Right ventricle myocardium inferior (tissue), 1 donor: ENCODE measurements at places on chromosomes 1 and 21.

- DNase-seq, result no peak
Measured at GRCh38 chr1:228753786-228754360, 18.6 kb downstream of the RHOU start.

GRCh38 chr1:246381452-246381851, 125.6 kb downstream of the SMYD3 start:
- no peak for DNase-seq

GRCh38 chr1:189616893-189617292, 860.8 kb downstream of the BRINP3 start:
- no peak for DNase-seq

DNA sequence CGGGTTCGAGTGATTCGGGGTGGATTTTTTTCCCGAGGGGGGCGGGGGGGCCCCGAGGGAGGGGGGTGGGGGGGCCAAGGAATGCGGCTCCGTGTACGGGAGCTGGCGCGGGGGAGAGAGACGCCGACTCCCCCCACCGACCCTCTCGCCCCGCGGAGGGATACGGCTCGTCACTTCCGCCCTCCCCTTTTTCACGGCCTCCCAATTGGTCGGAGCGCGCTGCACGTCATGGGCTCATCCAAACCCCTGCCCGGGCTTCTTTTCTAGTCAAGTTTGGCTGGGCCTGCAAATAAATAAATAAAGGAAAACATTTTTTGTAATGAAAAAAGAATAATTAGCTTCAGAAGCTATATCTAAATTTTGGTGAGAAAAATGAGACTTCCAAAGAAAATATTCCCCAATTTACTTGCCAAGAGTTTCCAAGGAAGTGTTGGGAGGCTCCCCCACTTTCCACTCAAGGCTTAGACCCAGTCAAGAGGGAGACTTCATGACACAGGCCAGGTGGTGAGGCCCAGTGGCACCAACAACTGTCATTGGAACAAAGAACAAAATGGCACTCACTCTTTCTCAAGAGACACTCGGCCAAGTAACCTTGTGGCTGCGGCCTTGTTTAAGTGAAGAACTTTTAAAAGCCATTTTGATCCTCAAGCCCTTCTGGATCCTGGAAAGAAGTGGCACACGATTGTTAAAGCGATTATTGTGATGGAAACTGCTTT, at the start of gene POGZ:
POGZ (minus strand) TSS at position 164 of the 716 bp plus-strand sequence. CDS start 17,290 bp downstream, outside the sequence.
- DNase-seq, result peak; percentile 98

GRCh38 chr1:160963521-160963920, 8.9 kb upstream of the ITLN2 start:
- no peak for DNase-seq

- no peak for DNase-seq
Measured at GRCh38 chr1:44036409-44037139, 5.3 kb upstream of the SLC6A9 start.

DNA sequence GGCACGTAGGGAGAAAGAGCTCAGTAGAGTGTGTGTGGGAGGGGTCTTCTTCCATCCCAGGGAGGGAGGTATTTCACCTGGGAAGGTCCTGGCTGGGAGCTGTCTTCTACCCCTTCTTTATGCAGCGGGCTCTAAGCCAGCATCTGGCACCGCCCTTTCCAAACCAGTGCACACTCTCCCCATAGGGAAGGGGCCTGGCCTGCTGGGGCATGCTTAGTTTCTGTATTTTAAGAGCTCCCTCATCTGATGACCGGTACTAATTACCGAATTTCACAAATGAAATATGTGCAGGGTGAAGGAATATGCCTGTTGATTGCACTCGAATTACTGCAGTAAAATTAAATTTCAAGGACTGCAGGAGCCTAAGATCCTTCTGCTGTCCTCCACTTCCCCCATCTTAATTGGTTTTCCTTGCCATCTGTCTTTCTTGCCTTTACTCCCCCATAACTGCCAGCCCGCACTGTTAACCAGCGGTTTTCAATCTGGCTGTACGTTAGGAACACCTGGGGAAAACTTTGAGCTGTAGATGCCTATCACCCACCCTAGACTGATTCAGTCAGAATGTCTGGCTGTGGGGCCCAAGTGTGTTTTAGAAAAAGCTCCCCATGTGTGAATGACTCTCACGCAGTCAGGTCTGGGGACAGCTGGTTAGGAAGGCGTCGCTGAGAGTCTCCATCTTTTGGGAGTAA, 20.1 kb downstream of the GALNT2 start:
- no peak for DNase-seq

DNA sequence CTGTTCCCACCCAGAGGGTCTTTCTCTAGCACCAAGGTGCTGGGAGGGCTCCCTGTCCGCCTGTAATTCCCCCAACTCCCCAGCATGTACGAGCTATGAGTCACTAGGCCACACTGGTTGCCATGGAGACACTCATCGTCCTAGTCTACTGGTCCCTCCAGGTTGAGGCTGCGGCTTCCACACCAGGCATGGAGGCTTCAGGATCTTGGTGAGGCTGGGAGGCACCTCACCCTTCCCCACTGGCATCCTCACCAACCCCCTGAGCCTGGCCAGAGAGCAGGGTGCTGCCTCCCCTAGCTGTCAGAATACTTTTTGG, 75.6 kb upstream of the KAZN start:
- no peak for DNase-seq

DNA sequence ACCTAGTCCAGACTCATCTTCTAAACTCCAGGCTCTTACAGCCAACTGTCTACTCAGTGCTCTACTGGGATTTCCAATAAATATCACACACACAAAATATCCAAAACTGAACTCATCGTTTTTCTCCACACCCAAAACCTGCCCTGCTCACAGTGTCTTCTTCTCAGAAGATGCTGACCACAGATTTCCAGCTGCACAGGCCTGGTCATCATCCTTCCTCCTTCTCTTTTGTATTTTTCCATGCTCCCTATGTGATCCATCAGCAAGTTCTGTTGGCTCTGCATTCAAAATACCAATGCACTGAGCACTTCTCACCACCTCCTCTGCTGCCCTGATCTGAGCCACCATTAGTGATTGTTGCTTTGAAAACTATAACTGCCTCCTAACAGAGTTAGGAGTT, 159.5 kb upstream of the KAZN start:
- no peak for DNase-seq

DNA sequence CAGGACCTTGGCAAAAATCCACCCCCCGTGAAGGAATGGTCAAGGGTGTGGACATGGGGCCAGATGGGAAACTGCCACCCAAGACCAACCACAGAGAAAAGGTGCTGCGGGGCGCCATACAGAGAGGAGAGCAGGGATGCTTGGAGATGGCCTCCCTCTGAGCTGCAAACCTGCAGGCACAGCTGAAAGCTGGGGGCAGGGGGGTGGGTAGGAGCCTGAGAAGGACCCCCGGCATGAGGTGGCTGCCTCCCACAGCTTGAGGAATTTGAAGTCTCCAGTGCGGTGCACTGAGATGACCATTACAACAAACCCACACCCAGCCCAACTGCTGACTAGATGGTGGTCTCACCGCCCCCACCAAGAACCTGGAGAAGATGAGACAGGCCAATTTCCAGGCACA, 84.8 kb downstream of the WDR4 start:
- no peak for DNase-seq

- DNase-seq, result no peak
Measured at GRCh38 chr1:203663294-203663693, 36.7 kb downstream of the ATP2B4 start.

DNA sequence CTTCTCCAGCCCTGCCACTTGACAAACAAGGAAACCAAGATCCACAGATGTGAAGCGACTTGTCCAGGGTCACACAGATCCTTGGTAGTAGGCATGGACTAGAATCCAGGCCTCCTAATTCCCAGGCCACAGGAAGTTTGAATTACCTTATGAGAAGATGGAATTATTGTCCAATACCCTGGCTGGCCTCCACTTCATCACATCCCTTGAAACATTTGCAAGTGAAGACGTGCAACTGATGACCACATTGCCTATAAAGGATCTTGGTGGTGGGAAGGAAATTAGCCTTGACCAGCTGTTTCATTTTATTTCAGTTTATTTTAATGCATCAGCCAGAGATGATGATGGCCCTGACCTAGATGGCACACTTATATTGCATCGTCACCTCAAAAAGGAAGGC, 165.8 kb upstream of the CAMK1G start:
- no peak for DNase-seq

DNA sequence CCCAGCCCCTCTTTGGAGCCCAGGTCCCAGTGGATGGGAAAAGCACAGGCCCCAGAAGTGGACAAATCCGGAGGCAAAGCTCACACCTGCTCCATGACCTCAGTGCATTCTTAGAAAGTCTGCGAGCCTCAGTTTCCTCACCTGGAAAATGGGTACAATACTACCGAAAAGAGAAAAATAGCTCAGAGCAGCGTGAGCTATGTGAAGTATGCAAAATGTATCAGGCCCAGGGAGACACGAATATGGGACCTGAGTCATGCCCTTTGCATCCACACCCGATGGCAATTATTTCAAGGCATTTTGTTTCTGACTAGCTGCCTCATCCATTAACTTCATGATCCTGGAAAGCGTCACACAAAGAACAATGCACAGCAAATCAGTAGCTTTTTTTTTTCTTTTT, 9.2 kb downstream of the ALDH4A1 start:
- no peak for DNase-seq

DNA sequence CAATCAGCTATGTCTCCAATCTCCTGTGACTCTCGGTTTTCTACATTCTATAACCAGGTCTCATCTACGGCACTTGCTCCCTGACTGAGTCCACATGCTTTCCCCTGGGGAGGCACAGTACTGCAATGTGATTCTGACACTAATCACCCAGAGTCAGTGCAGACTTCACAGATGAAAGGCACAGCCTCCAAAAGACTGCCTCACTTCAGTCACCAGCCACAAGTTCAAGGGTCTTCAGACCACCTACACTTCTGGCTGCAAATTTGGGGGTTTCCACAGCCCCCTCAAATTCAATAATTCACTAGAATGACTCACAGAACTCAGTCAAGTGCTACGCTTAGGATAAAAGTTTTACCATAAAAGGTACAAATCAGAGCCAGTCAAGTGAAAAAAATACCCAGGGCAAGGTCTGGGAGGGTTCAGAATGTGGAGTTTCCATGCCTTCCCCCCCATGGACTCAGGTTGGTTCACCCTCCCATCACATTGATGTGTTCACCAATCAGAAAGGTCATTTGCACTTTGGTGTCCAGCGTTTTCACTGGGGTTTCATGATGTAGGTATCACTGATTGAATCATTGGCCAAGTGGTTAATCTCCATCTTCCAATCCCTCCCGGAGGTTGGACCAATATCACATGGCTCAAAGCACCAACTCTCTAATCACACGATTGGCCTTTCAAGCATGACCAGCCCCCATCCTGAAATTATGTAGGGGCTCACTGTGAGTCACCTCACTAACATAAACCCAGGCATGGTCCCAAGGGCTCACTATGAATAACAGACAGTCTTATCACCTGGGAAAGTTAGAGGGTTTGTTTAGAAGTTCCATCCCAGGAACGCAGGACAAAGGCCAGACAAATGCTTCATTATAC, 182.9 kb upstream of the CAMK1G start:
- DNase-seq, result no peak

DNA sequence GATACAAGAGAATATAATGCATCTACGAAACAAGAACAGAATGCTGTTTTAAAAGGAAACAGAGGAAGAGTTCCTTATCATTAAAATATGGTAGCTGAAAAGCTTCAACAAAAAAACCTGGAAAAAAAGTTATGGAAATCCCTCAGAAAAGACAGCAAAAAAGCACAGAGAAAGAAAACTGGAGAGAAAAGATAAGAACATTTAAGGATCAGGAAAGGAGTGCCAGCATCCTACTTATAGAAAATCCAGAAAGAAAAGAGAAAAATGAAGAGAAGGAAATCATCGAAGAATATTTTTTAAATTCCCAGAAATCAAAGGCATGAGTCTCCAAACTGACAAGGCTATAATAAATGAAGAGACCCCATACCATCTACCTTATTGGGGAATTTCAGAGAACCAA, 29.8 kb downstream of the SUSD4 start:
- no peak for DNase-seq

DNA sequence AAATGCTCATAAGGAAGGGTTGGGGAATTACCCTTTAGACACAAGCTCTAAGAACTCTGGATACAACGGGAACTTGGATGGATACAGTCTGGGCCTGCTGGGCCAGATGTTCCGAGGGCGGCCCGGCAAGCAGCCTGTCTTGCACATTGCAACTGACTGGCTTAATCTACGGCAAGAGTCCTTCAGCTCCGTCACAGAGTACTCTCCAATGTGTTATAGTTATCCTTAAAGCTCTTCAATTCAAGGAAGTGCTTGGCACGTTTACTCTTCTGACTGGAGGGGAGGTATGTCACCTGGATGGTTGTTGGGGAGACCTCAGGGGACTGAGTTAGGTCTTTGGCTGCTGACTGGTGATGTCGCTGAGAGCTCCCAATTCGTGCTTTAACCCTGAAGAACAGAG, 1.1 kb upstream of the CFAP141 start:
- no peak for DNase-seq

GRCh38 chr1:112840631-112841624, 115.1 kb downstream of the SLC16A1 start:
- DNase-seq, result no peak

GRCh38 chr1:41742219-41742618, 176.5 kb downstream of the HIVEP3 start:
- DNase-seq, result no peak

DNA sequence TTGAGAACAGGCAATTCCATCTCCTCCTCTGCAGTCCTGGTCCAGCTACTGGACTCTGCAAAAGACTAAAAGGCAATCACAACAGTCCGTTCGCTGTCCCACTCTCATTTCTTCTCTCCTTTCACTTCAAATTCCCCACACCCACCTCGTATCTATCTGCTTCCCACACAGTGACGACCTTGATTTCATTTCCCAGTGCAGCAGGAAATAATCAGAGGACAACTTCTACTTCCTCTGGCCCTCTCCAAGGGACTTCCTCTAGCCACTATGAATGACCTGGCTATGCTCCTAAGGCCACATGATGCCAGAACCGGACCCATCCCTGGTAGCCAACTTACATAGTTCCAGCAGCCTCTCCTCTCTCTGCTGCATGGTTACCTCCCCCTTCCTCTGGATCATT, 8.0 kb downstream of the NOL9 start:
- DNase-seq, result no peak

- DNase-seq, result no peak
Measured at GRCh38 chr1:162035241-162035640, 11.6 kb upstream of the OLFML2B start.

GRCh38 chr1:229224308-229224707, 46.6 kb upstream of the RAB4A start:
- no peak for DNase-seq

- no peak for DNase-seq
Measured at GRCh38 chr1:40382601-40383000, 9.1 kb downstream of the SMAP2 start.

- DNase-seq, result no peak
Measured at GRCh38 chr1:208557046-208557722, 313.0 kb upstream of the PLXNA2 start.

- DNase-seq, result no peak
Measured at GRCh38 chr1:96164053-96164452, 557.5 kb upstream of the PTBP2 start.
